Bone marrow (tissue), 2 donors: ENCODE measurements at places on chromosomes 12 and 14.
A peak's percentile ranks its signal among the peaks of the same experiment; 100 is the strongest.

GRCh38 chr12:9052610-9053009 is 63.1 kb downstream of the A2M start:
- no peak for DNase-seq

DNA sequence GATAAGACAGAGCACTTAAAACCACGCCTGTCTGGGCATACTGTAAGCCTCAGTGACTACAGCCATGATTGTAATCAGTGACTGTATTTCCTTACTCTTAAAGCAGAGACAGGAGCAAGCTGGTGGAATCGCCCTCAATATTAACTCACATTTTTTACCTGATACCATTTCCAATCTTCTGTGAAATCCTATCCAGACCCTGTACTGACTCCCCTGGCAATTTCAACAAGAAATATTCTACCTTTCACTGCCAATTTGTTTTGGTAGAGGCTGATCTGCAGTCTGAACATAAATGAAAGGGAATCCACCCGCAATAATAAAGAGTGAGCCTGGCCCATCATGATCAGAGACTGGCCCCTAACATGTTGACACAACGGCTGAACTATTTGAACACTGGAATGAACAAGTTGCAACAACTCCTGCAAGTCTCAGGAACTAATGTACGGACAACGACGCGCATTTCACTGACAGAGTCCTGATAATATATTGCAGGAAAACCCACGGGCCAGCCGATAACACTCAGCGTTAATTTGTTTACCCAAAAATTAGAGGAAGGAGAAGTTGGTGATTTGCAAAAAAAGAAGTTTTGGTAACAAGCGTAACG is 195.5 kb upstream of the BTG1 start:
- DNase-seq, result no peak

GRCh38 chr12:12686925-12687324 is 9.1 kb downstream of the GPR19 start:
- no peak for DNase-seq

DNA sequence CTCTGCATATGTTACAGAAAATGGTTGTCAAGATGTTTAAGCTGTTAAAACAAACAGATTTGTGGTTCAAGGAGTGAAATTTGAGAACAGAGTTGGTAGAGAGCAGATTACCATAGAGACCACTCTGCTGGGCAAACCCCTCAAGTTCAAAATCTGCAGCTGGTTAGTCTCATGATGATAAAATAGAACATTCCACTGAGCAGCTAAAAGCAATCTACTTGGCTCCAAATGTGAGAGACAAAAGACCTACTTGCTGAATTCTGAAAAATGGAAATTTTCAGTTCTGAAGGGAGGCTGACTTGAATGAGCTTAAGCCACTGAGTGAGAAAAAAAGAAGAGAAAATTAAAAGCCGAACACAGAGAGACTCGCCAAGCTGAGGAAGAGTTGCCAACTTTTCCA is 519.3 kb downstream of the NOVA1 start:
- no peak for DNase-seq

DNA sequence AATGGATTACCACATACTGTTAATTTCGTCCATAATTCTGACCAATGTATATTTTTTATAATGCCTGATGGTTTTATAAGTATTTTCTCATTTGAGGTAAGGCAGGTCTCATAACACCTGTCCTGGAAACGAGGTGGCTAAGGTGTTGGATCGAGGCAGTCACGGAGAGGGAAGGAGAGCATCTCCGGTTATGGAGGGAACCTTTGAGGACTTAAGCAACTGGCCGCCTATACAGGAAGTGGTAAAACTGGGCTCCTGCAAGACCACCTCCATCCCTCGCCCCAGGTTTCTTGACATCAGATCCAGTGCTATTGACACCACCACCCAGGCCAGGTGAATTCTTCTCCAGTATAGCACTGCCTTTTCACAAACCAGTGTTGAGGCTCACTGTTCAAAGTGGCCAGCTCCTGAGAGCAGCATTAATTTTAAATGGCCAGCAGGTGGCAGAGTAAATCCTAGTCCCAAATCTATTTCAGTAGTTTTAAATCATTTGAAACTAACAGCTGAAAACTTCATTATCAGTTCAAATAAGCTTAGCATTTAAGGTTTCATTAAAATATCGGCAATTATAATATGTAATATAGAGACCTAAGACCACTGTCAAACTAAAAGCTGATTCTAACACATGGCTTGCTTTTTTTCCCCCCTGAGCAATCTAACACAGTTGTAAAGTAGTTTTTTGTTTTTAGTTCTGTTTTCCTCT is 100.8 kb downstream of the PPM1A start:
- peak; percentile 19 for DNase-seq

GRCh38 chr12:68178774-68179439 is 19.4 kb upstream of the IFNG start:
- no peak for DNase-seq

DNA sequence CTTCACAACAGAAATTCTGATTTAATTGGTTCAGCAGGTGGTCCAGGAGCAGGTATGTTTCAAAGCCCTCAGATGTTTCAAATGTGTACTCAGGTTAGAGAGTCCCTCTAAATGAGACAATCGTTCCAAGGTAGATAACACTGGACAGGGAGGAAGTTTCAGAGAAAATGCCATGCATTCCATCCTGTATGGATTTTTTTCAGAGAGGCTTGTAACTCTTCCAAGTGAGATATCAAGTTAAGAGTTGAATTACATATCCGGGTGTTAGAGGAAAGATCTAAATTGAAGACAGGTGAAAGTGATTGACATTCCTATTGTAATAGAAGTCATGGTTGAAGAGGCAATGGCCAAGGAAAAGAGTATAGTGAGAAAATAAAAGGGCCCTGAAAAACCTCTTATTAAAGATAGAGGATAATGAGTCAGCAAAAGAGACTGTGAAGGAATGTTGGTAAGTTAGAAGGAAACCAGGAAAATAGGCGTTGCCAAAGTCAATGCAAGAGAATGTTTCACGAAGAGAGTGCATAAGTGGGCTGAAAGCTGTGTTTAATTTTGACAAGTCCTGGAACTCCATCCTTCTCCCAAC is 105.8 kb downstream of the BMP4 start:
- DNase-seq, result no peak

- no peak for DNase-seq
Observed at GRCh38 chr12:57767305-57767698, 424 bp upstream of the CYP27B1 start.

DNA sequence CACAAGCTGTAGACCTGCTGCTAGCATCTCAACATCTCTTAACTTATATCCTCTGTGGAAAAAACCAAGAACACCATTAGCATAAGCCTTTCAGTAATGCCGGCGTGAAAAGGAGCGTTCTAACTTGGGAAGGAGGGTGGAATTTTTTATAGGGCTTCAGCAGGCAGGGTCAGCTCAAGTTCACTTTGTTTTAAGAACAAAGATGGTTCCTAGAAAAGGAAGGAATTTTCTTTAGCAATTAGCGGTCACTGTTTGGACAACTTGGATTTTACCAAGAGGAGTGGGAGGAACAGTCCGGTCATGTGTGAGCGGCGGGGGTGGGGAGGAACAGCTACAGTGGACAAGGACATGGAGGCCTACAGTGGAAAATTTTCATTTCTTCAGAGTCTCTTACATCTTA is 35.9 kb downstream of the BBS10 start:
- no peak for DNase-seq

DNA sequence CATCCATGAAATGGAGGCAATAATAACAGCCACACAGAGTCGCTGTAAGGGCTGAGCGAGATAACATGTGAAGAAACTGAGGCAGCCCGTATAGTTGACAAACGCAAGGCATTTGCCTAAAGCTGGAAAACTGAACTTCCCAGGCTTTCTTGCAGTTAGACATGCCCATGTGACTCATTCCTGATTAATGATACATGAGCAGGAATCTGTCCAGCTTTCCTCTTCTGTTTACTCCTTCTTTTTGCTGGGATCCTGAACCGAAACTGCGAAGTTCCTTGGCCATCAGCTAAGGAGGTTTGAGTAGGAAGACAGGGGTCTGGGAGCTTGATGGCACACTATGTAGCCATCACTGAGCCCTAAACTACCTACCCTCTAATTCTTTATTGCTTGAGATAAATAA is 52.2 kb downstream of the ST8SIA1 start:
- DNase-seq, result no peak

GRCh38 chr12:121799156-121799841 is 4.5 kb upstream of the SETD1B start:
- DNase-seq, result peak; percentile 17

DNA sequence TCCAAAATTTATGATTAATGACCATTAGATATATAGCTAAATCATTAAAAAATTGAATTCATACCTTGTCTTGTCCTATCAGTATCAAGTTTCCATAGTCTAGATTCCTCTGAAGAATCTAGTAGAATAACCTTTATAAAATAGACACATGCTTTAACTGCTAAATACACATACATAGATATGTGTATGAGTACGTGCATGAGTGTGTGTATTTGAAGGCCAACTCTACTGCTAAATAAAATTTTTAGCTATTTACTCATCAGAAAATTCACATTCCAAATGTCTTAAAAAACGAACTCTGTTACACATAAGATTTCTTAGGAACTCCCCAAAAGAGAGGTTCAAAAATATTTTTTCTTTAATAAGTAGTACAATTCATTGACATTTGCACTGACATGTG is 233.0 kb downstream of the SSPN start:
- no peak for DNase-seq

GRCh38 chr12:110948041-110948440 is 27.7 kb upstream of the MYL2 start:
- no peak for DNase-seq

GRCh38 chr14:89331398-89331797 is 85.6 kb downstream of the FOXN3 start:
- DNase-seq, result no peak

- no peak for DNase-seq
Observed at GRCh38 chr14:90656973-90657372, 159.3 kb downstream of the TTC7B start.

DNA sequence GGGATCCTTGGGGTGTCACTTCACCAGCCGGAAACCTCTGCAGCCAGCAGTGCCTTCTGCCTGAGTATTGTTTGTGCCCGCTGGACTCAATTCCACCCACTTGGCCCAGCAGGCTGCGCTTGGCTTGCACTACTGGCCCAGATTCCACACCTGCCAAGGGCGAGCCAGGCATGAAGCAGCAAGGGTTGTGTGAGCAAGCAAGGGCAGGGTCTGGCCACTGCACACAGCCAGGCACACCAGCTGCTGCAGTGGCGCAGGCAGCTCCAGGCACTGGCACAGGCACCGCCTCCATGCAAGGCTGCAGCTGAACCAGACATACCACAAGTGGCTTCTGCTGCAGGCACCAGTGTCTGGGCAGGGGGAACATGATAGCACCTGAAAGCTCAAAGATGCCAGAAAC is 99.5 kb downstream of the NUAK1 start:
- DNase-seq, result no peak

DNA sequence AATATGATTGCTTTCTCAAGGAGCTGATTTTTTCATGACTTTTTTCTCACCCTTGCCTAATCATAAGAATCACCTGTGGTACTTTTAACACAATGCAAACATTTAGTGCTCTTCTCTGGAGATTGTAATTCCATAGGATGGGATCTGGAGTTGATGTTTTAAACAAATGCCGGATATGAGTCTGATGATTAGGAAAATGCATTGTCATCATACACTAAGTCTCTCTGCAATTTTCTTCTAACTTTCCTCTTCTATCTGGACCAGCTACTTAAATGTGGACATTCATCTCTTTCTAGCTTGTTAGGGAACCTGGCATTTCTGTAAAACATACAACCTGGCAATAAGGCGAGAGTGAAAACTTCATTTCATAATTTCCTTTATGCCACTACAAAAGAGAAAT is 23.5 kb downstream of the PMCH start:
- DNase-seq, result no peak

- no peak for DNase-seq
Observed at GRCh38 chr12:126719912-126720705, 1546.9 kb upstream of the TMEM132C start.

- peak; percentile 86 for DNase-seq
Observed at GRCh38 chr12:11981121-11981733, 89.5 kb upstream of the BCL2L14 start.

DNA sequence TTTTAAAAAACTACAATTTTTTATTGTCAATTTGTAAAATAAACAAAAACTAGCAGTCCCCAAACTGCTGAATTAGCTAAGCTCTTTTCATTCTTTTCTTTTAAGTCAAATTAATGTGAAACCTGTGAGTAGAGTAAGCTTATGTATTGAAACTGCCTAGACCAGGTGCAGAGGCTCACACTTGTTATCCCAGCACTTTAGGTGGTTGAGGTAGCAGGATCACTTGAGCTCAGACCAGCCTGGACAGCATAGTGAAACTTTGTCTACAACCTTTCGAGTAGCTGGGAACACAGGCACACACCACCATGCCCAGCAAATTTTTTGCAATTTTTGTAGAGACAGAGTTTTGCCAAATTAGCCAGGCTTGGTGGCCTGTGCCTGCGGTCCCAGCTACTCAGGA is 26.4 kb downstream of the SCFD1 start:
- no peak for DNase-seq

DNA sequence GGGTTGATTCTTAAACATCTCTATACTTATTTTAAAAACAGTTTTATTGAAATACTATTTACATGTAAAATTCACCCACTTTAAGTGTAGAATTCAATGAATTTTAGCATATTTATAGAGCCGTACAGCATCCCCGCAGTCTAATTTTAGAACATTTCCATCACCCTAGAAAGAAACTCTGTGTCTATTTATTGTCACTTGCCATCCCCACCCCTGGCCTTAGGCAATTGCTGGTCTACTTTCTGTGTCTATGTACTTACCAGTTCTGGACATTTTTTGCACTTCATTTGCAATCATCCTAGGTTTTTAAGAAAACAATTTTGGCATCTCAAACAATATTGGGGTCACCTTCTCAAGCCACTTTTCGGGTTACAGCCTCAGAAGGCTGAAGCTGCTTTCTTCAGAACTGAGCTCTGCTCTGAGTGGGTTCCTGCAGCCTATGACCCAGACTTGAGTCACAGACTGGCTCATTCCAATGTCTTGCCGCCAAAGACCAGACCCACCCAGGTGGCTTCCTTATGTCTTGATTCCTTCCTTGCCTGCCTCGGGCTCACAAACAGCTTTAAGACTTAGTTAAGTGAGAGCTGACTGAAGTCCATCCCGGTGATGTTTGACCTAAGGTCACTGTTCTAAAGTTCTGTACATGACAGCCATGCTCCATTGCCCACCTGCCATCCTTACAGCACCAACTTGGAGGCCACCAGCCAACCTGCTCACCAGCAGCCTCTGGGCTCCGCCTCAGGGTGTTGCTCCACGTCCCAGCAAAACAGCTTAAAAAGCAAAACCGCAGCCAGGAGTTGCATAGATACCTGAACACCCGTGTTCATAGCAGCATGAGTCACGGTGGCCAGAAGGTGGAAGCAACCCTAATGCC is 131.5 kb downstream of the CHST11 start:
- DNase-seq, result no peak

GRCh38 chr12:65329721-65330120 is 51.2 kb downstream of the MSRB3 start:
- no peak for DNase-seq
